Astrocyte of the spinal cord (primary cell): ENCODE measurements at places on chromosomes 4 and X.

- no peak for DNase-seq
These were observed 921.8 kb upstream of the FTHL17 start for GRCh38 chrX:31993637-31994036.

- DNase-seq = no peak
These were observed 218.8 kb downstream of the C4orf33 start for GRCh38 chr4:129314781-129315180.

GRCh38 chr4:142281999-142282398 is 564.1 kb downstream of the INPP4B start:
- no peak for DNase-seq

- DNase-seq = no peak
These were observed 467.8 kb downstream of the GRXCR1 start for GRCh38 chr4:43360296-43360695.

DNA sequence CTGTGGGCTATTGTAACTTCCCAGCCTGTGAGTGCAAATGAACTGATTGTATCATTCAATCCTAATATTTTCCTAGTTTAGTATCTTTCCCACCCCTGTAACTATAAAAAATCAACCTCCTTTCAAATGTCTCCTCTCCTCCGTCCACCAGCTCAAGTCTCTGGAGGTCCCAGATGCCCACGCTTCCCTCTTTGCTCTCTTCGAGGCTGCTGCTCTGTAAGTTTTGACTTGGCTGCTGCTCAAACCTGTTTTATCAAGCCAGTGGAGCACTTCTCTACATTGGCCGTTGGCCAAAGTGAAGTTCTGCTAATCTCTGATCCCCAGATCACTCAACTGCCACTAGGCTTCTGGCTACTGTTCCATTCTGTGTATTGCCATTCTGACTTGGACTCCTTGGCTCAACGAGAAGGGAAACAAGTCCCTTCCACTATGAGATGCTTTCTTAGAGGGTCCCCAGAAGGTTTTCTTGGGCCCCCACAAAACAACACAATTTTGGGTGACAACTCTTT is 60.7 kb upstream of the RAPGEF2 start:
- DNase-seq = no peak

- DNase-seq = no peak
These were observed 247.9 kb downstream of the CCSER1 start for GRCh38 chr4:90375081-90375480.

GRCh38 chr4:30696191-30696590 is 24.0 kb upstream of the PCDH7 start:
- no peak for DNase-seq

DNA sequence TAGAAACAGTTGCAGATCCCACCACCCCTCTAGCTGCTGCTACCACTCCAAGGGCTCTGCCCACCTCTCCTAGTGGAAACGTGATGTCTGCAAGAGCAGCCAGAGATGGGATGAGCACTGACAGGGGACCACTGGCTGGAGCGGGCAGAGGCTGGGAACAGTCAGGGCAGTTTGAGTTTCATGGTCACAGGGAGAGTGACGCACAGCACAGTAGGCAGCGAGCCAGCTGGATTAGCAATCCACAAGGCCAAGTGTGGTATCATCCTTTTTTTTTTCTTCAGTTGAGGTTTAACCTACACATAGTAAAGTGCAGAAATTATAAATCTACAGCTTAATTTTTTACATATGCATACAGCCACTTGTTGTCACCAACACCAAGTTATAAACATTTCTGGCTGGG is 6.4 kb upstream of the SCML2 start:
- no peak for DNase-seq

DNA sequence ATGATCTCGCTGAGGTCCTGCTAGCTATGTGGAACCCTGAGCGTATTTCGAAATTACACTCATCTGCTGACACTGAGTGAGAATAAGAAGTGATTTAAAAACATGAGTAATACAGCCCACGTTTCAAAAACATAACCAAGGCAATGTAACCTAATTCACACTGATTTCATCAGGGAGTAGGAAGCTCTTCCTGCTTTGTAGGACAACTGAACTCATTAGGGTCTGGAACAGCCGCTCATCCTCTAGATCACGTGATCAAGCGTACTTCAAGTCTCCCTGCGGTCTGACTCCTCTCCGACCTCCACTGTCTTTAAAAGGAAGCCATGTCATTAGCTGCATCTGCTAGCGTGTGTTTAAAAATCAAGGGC is 138.0 kb downstream of the NSUN7 start:
- peak; percentile 77 for DNase-seq

DNA sequence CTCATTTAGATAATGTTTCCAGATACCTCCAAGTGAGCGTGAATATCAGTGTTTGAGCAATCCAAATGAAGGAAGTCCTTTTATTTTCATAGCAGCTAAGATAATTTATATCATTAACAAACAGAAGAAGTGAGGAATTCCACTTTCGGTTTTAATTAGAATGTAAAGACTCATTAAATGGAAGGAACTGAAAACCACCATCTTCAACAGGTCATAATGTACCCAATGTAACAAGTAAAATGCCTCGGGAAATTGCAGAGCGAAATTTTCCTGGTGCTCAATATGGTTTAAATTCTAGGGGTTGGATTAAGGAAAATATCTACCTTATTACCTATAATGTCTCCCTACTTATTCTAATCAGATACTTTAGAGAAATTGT is 33.9 kb upstream of the SLC9A7 start:
- no peak for DNase-seq

DNA sequence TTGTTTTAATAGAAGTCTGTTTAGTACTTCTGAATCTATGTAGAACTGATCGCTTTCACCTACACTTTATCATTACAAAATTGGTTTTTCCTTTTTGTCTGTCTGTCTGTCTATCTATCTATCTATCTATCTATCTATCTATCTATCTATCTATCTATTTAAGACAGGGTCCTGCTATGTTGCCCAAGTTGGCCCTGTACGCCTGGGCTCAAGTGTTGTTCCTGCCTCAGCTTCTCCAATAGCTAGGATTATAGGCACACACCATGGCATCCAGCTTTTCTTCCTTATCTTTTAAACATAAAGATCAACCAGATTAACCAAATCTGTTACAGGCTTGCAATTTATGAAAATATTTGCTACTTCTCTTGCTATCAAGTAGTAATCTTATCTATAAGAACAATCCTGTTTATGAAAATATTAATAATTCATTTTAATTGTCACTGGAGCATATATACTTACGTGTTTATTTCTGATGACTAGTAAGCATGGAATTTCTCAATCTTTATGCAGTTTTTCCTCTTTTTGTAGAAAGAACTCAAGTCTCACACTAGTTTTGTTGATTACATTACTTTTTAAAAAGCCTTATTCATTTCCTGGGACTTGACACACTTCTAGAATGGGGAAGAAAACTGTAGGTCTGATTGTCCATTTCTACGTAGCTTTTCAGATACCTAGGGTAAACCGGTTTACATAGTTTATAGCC is 24.5 kb downstream of the KIAA0232 start:
- peak; percentile 17 for DNase-seq

DNA sequence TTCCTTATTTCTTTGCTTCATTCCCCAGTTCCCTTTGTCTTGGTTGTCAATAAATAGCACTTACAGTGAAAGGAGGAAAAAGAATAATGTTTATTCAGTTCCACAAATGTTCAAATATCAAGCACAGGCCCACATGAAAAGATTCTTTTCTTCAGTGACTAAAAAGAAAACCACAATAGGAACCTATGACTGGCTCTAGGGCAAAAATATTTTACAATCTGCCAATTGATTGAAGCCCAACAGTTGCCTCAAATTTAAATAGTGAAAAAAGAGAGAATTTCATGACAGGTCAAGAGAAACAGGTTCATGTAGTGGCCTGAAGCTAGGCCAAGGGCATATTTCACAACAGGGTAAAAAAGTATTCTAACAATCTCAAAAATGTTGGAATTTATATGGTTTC is 553.8 kb downstream of the CENPC start:
- DNase-seq = peak; percentile 5

DNA sequence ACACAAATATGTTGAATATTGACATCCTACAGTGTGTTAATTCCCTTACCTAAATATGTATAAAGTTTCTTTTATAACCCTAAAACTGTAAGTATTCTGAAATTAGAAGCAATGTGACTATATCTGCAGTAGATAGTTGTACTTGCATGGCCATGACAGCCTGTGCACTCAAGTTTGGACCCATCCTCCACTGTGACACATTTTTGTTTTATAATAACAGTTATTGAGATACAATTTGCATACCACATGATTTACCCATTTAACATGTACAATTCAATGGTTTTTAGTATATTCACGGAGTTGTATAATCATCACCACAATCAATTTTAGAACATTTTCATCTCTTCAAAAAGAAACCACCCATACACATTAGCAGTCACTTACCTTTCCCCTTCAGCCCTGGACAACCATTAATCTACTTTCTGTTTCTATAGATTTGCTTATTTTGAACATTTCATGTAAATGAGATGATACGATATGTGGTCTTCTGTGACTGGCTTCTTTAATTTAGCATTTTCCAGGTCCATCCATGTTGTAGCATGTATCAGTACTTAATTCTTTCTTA is 29.6 kb downstream of the HERC3 start:
- DNase-seq = no peak

- no peak for DNase-seq
These were observed 752 bp downstream of the SEPTIN11 start for GRCh38 chr4:76950052-76950955.

DNA sequence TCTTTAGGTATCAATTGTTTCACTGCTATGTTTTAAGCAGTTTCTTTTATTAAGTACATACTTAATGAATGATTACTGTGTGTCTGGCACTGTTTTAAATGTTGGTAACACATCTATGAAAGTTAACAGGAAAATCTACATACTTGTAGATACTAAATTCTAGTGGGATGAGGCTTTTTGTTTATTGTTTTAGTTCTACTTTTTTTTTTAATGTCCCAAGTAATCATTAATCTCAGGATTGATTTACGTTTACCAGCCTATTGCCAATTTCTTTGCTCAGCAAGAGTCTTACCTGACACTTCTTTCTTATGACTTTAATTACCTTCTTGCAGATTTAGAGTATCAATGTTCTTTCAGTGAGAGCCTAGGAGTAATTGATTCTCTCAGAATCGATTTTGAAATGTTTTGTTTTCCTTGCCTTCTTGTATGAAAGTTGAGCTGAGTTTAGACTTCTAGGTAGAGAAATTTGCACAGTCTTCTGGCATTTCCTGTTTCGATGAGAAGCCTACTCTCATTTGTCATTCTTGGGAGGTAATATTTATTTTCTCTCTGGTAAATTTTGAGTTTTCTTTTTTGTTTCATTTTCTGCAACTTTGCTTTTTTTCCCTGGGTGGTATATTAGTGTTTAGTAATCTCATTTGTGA is 235.2 kb upstream of the ANKRD50 start:
- no peak for DNase-seq

GRCh38 chr4:70614184-70614555 is 14.4 kb upstream of the ENAM start:
- DNase-seq = no peak

DNA sequence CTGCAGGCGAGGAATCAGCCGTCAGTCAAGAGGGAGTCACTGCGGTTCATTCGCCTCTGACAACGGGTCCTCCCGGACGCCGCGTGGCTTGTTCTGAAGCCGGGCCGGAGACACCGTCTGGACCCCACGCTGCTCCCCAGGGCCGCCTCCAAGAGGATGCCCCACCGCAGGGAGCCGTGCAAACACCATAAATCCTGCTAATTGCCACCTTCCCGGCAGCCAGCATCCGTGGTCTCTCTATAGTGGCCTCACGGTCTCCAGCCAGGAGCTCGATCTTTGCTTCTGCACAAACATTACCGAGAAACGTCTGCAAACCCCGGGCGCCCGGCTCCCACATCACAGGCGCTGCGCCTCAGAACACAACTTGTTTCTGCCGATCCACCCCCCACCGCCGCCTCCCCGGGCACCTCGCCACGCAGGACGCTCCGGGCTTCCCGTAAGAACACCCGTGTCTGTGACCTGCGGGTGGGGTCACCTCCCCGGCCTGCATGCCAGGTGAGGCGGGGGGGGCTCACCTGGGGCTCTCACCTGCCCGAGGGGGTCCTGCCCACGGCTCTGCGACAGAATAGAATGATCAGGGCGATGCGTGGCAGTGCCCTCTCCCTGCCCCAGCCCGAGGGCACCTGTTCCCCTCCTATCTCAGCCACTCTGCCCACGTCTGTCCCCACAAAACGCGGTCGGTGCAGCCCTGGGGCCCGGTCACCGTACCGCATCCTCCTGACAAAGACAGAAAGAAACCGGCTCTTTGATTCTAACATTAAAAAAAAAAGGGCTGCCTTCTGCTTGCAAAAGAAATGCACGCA is 32.4 kb upstream of the PPP2R3B start:
- DNase-seq = no peak

DNA sequence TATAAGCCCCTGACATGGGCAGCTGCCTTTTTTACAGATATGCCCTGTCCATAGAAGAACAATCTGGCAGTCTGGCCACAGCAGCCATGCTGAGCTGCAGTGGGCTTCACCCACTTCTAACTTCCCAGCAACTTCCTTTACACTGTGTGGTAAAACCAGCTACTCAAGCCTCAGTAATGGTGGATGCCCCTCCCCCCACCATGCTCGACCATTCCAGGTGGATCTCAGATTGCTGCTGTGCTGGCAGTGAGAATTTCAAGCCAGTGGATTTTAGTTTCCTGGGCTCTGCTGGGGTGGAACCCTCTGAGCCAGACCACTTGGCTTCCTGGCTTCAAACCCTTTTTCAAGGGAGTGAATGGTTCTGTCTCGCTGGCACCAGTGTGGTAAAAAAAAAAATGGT is 355.9 kb upstream of the EDA2R start:
- no peak for DNase-seq

GRCh38 chrX:1351981-1352714 is 15.6 kb downstream of the IL3RA start:
- DNase-seq = no peak

DNA sequence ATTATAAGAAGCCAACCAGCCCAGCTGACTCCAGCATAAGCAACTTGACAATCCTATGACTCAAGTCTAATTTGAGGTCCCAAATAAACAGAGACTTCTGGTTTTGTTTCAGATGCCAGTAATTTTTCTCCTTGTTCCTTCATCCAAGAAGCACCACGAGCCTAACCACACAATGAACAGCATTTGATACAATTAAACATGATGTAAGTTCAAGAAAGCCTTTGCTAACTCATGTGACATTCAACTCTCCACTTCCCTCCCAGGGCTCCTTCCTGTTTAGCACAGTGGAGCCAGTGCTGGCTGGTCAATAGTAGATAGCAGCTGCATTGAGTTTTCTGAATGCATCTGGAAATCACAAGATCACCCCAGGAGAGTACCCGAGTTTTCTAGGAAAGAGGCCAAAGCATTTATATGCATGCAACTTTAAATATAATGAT is 206.3 kb downstream of the ARHGAP24 start:
- peak; percentile 98 for DNase-seq

GRCh38 chrX:134512566-134512965 is 52.6 kb downstream of the HPRT1 start:
- DNase-seq = peak; percentile 83

DNA sequence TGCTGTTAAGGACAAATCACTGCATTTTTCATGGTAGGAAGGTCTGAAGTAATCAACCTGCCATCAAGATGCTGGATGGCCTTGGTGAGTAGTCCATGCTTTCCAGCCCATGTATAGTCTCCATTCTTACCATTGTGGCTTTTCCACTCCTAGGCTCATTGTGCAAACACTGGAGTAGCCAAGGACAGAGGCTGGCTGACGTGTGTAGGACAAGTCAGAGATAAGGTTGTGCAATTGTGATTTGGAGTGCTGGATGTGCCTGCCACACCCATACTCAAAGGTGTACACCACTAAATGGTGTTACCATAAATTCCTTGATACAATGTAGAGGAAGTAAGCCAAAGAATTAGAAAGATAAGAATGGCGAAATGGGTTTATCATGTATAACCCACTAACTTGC is 26.3 kb upstream of the RADX start:
- DNase-seq = no peak
